Activated T-cell treated with anti-CD3 and anti-CD28 coated beads, Interleukin-2, amount 50 U/mL, for 72 hours (primary cell): ENCODE measurements at places on chromosomes 4 and X. TPM values are rescaled to one million over a fixed set of nuclear protein-coding genes. Genes with fewer than 3 reads are reported as not detected.

NAP1L2 gene
- total RNA-seq: 1.9 TPM

SPANXN3 gene
- total RNA-seq: not detected

SLC26A1 gene
- total RNA-seq: not detected

PDE6B gene
- 14.0 TPM for total RNA-seq

GC gene
- not detected for total RNA-seq

DNA sequence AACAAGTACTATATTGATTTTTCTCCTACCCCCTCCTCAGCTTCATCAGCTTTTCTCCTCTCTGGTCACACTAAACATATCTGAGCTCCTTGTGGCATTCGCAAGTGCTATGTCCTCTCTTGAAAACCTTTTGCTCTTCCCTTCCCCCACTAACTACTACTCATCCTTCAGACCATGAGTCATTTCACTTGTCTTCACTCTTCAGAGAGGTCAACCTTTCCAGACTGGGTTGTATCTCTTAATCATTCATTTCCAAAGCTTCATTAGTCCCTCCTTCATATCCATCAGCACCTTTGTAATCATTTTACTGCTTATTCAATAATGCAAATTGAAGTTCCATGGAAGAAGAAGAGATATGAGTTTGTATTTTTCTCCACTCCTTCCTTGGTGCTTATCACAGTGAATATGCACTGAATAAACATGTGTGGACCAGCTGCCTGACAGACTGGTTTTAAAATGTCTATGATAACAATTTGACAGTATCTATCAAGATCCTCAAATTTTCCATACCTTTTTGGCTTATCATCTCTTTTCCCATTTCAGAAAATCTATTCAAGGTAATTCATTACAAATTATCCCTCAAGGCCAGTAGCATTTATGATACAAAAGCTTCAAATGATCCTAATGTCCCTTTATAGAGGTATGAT is 28.4 kb downstream of the DDX60L start:
- peaks cover 9% of the 10 kb centered on the region for H3K36me3 ChIP-seq
- peak overlapping the region; percentile 71 for H3K27ac ChIP-seq
- H3K4me3 ChIP-seq: no peak overlapping the region
- H3K27me3 ChIP-seq: no peaks in the 10 kb centered on the region

- H3K4me1 ChIP-seq: peaks cover 19% of the 10 kb centered on the region
- H3K36me3 ChIP-seq: peaks cover 6% of the 10 kb centered on the region
- no peak overlapping the region for H3K4me3 ChIP-seq
These were observed 17.7 kb upstream of the STX18 start for GRCh38 chr4:4559596-4559995.

DNA sequence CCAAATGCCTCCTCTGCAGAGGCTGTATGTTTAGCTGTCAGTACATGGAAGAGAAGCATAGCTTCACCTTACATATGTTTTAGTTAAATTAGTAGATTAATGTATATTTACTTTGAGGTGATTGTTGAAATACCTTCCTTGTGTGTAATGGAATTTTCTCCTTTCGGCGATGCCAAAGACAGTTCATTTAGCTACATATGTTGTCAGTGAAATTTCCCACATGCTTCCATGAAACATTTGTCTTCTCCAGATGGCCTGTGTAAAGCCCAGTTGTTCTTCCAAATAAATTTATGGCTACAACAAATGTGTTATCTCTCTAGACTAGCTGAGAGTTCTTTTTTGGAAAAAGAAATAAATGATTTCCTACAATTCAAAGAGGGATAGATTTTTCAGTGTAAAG is 95.2 kb downstream of the GPAT3 start:
- peaks cover 16% of the 10 kb centered on the region for H3K27me3 ChIP-seq
- H3K36me3 ChIP-seq: no peaks in the 10 kb centered on the region
- no peak overlapping the region for H3K4me3 ChIP-seq
- H3K4me1 ChIP-seq: no peaks in the 10 kb centered on the region

DNA sequence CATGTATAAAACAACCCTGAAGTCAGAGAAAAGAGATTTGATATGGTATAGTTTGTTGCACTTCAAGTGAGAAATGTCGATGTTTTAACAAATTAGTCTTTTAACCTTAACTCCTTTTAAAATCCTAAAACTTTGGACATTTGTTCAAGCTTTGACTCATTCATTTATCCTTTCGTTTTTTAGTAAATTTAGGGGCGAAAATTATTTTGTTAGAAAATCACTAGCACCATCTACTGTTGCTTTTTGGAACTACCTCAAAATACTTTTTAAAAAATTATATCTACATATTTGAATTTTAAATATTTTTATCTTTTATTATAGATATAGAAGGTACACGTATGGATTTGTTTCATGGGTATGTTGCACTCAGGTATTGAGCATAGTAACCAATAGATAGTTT is 165.1 kb upstream of the POF1B start:
- no peaks in the 10 kb centered on the region for H3K4me1 ChIP-seq
- H3K27me3 ChIP-seq: peaks cover 16% of the 10 kb centered on the region
- no peak overlapping the region for H3K27ac ChIP-seq

- H3K36me3 ChIP-seq: no peaks in the 10 kb centered on the region
- H3K4me1 ChIP-seq: no peaks in the 10 kb centered on the region
- DNase-seq: no peak
- no peak overlapping the region for H3K4me3 ChIP-seq
- no peaks in the 10 kb centered on the region for H3K27me3 ChIP-seq
- no peak overlapping the region for H3K27ac ChIP-seq
These were observed 324.9 kb downstream of the NAF1 start for GRCh38 chr4:162841753-162842152.

GRCh38 chr4:10013722-10014121 is 7.6 kb downstream of the SLC2A9 start:
- no peak overlapping the region for H3K27ac ChIP-seq
- no peaks in the 10 kb centered on the region for H3K36me3 ChIP-seq
- H3K27me3 ChIP-seq: no peaks in the 10 kb centered on the region
- H3K4me1 ChIP-seq: peaks cover 21% of the 10 kb centered on the region
